Progenitor cell of endocrine pancreas (in vitro differentiated cells): ENCODE measurements at places on chromosomes 6 and 20.

DNA sequence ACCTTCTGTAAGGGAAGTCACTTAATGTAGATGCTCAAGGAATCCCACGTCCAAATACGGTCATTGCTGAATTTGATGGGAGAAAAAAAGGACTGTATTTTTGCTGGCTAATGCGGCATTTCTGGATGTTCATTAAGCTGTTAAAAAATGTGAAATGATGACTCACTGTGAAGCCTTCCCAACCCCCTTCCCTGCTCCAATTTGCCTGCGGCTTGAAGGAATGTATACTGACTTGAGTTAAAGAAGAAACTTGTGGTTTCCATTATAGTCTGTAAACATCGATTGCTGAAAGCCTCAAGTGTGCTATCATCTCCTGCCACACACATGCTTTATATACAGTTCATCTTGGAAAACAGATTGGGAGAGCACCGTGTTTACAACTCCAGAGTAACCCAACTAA, 249.1 kb upstream of the JAG1 start:
- no peak for DNase-seq

DNA sequence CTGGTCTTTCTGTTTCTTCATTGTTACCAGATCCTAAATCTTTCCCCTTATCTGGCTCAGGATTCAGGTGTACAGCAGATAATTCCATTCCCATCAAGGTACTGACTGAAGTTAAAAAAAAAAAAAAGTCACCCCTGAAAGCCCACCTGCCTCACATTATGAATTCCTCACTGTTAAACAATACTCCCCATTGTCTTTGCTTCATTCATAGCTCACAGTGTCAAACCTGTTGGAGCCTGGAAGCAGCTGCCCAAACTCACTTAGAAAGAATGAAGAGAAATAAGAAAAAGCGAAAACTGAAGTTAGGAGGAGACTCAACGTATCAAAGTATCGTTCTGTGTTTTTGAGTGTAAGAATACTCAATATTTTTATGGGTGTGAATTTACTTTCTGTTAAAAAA, 1.8 kb upstream of the DCBLD1 start:
- no peak for DNase-seq

- DNase-seq: no peak
Measured at GRCh38 chr20:41349943-41350342, 9.3 kb downstream of the LPIN3 start.

DNA sequence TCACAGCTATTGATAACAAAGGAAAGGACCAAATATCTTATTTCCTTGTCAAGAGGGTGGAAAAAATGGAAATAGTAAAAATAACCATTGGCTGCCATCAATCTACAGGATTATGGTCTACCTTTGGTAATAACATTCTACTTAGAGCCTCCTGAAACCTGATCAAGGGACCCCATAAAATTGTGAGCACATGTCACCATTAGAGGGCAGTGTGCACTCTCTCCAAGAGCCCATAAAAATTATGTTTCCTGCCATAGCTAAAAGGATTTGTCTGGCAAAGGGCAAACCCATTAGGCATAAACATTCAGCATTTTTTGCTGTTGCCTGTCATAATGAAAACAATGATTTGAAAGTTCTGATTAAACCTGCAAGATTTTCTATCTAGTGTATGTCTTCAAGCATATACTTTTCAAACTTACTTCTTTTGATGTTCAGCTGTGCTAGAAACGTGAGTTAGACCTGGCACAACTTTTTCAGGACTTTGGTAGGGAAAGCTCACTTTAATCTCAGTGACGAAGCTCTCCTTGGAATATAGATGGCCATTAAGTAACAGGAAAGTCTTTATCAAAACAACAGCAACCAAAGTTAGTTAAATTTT, 120.7 kb upstream of the ZFP64 start:
- DNase-seq: peak; percentile 27
